Mucosa of gallbladder (tissue), 1 donor: ENCODE measurements at places on chromosomes 16 and 17. TPM values are rescaled to one million over a fixed set of nuclear protein-coding genes. Genes with fewer than 3 reads are reported as not detected.

DNA sequence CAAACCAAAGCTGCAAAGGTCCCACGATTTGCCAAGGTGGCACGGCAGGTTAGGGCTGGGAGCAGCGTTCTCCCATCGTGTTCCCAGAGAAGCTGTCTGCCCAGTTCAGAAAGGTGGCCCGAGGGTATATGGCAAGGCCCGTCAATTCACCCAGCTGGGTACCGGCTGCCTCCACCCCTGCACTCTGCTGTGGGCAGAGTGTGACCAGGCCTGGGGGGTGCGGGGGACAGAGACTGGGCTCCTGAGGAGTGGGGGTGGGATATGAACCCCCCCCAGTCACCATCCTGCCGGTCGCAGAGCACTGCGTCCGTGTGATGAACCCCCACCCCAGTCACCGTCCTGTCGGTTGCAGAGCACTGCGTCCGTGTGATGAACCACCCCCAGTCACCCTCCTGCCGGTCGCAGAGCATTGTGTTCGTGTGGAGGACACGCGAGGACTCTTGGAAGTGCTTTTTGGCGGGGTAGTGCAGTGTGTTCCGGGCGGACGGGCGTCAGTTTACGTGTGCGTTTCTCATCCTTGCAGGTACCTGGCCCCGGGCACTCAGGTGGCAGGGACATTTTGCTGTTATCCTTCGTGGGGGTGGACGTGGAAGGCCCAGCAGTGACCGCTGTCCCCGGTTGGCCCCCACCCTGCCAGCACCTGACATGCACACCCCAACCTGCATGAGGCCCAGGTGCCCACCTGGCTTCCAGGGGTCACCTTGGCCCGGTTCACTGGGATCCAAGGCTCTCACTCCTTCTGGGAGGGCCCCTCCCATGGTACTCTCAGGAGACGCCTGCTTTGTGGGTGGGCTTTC is 2.7 kb upstream of the FASN start:
- no peak for DNase-seq

BEAN1 gene
- total RNA-seq: 0.35 TPM

DNA sequence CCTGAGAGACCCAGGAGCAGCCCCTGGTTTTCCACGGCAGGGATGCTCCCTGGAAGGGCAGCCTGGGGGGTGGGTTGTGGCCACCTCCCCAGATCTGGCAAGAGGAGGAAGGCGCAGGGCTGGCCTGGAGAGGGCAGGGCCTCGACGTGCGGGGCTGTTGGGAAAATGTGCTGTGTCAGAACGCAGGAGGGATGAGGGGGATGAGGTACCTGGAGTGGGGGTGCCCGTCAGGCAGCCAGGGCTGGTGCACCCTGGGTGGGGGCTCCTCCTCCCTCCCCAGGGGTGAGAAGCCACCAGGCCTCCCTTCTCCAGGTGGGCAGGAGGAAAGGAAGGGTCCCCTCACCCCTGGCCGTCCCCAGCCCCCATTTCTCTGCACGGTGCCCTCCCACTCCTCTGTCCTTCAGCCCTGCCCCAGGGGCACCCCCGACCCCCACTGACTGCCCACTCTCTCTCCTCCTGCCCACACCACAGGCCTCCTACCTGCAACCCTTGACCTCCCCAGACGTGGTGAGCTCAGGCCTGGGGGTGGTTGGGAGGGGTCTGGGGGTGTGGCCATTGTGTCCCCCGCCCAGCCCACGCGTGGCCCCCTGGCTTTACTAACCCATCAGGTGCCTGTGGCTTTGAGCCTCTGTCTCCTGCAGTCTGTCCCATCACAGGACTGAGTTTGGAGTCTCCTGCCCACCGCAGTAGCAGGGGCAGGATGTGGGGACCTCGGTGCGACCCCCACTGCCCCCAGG is 39.6 kb downstream of the BAHCC1 start:
- no peak for DNase-seq

DNA sequence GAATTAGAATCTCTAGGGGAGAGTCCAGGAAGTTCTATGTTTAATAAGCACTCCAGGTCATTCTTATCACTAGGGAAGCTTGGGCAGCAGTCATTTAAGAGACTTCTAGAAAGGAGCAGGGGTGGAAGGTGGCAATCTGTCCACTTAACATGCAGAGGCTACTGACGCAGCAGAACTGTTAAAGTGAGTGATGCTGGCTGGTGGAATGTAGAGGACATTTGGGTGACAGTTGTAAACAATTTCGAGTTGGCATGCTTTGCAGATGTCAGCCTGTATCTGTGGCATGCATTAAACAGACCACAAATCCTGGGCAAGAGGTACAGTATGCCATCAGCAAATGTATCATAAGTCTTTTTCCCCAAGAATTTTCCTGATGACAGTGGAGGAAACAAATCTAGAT is 40.5 kb upstream of the HS3ST3A1 start:
- no peak for DNase-seq

C17orf50 gene
- not detected for total RNA-seq

GRCh38 chr17:59366773-59367656 is 35.6 kb downstream of the YPEL2 start:
- peak; percentile 92 for DNase-seq

GRCh38 chr16:30977502-30977901 is 7.5 kb upstream of the HSD3B7 start:
- DNase-seq: no peak

KRT14 gene
- total RNA-seq: 0.20 TPM

- no peak for DNase-seq
Observed at GRCh38 chr16:85440744-85441143, 172.4 kb upstream of the GSE1 start.

- no peak for DNase-seq
Observed at GRCh38 chr16:50165473-50165872, 12.4 kb downstream of the TENT4B start.

- no peak for DNase-seq
Observed at GRCh38 chr17:76121932-76122430, 18.4 kb upstream of the EXOC7 start.

DNA sequence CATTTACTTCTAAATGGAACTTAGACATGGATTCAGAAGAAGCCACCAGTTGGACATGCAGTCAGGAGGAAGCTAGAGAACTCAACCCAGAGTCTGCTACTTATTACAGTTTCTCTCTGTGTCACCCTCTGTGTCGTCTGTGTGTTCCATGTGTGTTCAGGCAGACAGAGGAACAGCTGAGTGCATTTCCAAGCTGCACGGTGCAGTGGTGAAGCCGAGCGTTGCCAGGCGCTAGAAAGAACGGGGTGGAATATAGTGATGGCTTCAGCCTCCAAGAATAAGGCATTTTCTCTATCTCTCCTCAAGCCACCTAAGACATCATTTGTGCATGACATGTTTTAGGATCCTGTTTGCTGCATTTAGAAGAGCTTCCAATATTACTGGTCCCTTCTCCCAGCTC is 101.1 kb upstream of the CCL2 start:
- DNase-seq: no peak

- no peak for DNase-seq
Observed at GRCh38 chr16:56967733-56968132, 6.0 kb downstream of the CETP start.

DNA sequence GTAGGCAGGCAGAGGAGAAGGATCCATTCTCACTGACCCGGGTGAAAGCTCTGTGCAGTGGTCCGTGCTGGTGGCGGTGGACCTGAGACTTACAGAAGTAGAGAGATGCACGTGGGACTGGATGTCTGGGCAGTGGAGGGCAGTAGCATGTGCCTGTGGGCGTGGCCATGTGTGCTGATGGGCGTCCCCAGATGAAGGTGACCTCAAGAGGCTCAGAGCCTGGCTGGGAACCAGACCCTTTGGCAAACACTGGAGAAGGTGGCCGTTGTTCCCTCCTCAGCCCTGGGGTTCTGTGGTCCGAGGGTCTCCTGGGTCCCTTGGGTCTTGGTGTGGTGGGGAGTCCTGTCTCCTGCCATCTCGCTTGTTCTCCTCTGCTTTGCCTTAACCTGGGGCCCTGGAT is 15.6 kb downstream of the WSCD1 start:
- DNase-seq: no peak

- DNase-seq: no peak
Observed at GRCh38 chr16:55906123-55906522, 30.9 kb upstream of the CES5A start.

DNA sequence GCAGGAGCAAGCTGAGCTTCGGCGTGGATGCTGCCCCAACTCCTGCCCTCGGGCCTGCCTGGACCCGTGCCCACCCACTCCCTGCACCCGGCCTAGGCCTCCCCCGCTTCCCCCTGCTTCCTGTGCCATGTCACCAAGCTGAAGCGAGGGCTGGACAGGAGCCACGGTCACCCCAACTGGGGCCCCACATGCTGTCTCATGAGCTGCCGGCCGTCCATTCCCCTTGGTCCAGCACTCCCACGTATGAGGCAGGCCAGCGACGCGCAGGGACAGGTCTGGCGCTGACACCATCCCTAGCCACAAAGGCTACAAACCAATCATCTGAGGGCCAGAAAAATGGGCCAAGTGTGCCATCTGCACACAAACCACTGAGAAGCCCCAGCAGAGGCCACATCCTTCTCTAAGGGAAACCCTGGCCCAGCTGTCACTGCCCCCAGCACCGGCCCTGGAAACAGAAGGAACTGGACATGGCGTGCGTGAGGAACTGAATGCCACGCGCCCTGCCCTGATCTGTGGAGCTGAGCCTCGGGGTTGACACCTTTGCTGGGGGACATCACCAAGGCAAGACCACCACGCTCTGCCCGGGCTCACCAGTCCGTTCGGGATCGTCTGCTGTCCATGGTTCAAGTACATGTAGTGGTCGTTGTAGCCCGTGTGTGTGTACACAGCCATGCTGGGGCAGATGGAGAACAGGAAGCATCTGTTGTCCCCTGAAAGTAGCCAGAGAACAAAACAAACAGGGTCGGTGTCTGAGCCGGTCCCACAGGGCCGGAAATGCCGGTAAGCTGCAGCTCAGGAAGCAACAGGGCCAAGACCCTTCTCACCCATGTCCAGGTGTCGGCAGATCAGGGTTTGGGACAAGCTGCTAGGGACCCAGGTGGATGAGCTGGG is 22.2 kb downstream of the MEAK7 start:
- no peak for DNase-seq

- no peak for DNase-seq
Observed at GRCh38 chr17:80183581-80184422, 14.0 kb downstream of the CARD14 start.

DNA sequence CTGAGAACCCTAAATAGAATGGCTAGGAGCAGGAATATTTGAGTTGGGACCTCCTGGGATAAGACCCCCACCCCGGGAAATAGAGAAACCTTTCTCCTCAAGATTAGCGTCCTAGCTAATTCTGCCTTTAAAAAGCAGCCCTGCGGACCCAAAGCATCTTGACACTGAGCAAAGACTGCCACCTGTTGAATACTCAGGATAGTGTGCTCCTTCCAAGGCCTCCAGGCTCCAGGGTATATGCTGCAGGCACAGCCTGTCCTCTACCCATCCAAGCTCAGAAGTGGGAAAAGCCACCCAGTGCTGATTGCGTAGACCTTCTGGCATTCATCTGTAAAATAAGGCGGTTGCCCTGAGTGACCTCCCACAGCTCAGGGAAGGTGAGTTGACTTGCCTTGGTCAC is 456.2 kb upstream of the DYNLRB2 start:
- DNase-seq: peak; percentile 63

GRCh38 chr17:17648762-17649161 is 32.5 kb upstream of the RAI1 start:
- DNase-seq: peak; percentile 54

SMPD3 gene
- total RNA-seq: 225 TPM

DNA sequence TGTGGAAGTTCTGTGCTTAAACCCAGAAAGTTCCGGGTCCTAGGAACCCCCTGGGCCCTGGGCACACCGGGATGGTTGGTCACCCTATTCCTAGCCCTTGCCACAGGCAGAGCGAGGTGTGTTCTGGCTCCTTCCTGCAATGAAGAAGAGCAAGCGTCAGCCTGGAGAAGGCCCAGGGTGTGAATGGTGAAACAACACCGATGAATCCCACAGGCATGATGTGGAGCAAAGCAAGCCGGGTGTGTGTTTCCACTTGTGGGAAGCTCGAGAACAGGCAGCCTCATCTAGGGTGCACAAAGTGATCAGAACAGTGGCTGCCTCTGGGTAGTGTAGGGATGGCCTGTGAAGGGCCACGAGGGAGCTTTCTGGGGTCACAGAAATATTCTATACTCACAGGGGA is 13.8 kb downstream of the KCNG4 start:
- no peak for DNase-seq

SRL gene
- total RNA-seq: 1.4 TPM

DNA sequence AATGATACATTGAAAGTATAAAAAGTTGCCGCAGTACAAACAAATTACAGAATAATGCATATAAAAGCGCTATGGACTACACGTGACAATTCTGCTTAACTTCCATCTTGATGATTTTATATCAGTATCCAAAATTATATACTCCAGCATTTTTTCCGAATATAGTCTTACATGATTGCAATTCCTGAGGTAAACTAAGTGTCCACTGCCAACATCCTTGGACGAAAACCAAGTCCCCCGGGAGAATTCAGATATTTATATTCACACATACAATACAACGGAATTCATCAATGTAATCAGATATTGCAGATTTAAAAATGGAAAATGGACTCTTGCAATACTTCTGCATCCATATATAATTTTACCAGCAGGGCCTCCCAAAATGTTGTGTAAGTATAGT is 8.9 kb upstream of the MYH11 start:
- DNase-seq: no peak

NPIPB12 gene
- total RNA-seq: 47.4 TPM

NPEPPS gene
- 117 TPM for total RNA-seq

LASP1 gene
- 247 TPM for total RNA-seq

- no peak for DNase-seq
Observed at GRCh38 chr17:5825717-5826330, 241.5 kb upstream of the NLRP1 start.

DNA sequence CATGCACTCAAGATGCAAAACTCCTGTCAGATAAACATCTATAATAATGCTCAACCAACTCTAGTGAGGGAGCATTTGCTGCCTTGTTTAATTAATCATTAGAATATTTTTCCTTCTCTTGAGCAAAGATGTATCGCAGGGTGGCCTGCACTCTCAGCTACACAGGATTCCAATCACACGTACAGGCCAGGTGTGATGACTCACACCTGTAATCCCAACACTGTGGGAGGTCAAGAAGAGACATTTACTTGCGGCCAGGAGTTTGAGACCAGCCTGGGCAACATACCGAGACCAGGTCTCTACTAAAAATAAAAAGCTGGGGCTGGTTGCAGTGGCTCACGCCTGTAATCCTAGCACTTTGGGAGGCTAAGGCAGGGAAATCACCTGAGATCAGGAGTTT is 49.1 kb downstream of the ARHGAP17 start:
- DNase-seq: no peak

GRCh38 chr16:9854675-9855074 is 327.6 kb downstream of the GRIN2A start:
- no peak for DNase-seq
